Renal cortex interstitium (tissue), 15 donors: ENCODE measurements at places on chromosomes 7 and 10. TPM values are rescaled to one million over a fixed set of nuclear protein-coding genes. Genes with fewer than 3 reads are reported as not detected.

Gene CCDC6
- 46.2 TPM for polyA plus RNA-seq

DNA sequence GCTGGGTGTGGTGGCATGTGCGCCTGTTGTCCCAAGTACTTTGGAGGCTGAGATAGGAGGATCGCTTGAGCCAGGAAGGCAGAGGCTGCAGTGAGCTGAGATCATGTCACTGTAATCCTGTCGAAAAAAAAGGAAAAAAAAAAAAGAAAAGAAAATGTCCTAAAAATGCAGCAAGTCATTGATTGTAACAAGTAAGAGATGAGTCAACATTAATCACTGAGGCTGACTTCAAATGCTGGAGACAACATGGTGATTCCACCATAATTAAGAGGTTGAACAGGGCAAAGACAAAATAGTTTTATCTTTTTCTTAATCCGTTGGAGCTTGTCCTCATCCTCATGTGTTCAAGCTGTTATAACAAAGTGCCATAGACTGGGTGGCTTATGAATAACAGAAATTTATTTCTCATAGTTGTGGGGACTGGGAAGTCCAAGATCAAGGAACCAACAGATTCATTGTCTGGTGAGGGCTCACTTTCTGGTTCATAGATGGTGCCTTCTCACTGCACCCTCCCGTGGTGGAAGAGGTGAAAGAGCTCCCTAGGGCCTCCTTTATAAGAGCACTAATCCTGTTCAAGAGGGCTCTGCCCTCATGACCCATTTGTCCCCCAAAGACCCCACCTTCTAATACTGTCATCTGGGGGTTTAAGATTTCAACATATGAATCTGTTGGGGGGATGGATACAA is 60.3 kb downstream of the TBXAS1 start:
- DNase-seq, result no peak

Gene EN2
- polyA plus RNA-seq, result 0.18 TPM

GRCh38 chr7:17239046-17239445 is 59.4 kb upstream of the AHR start:
- DNase-seq, result no peak

GRCh38 chr10:103062854-103063590 is 130.1 kb downstream of the NT5C2 start:
- no peak for DNase-seq

- no peak for DNase-seq
Measured at GRCh38 chr10:117241541-117242462, 888 bp downstream of the SLC18A2 start.

Gene DGKI
- polyA plus RNA-seq, result 2.2 TPM
